ENCODE measurements at places on chromosomes 3 and 15.

- no peak for DNase-seq
Measured at GRCh38 chr3:30835667-30836066, 58.8 kb downstream of the GADL1 start.

DNA sequence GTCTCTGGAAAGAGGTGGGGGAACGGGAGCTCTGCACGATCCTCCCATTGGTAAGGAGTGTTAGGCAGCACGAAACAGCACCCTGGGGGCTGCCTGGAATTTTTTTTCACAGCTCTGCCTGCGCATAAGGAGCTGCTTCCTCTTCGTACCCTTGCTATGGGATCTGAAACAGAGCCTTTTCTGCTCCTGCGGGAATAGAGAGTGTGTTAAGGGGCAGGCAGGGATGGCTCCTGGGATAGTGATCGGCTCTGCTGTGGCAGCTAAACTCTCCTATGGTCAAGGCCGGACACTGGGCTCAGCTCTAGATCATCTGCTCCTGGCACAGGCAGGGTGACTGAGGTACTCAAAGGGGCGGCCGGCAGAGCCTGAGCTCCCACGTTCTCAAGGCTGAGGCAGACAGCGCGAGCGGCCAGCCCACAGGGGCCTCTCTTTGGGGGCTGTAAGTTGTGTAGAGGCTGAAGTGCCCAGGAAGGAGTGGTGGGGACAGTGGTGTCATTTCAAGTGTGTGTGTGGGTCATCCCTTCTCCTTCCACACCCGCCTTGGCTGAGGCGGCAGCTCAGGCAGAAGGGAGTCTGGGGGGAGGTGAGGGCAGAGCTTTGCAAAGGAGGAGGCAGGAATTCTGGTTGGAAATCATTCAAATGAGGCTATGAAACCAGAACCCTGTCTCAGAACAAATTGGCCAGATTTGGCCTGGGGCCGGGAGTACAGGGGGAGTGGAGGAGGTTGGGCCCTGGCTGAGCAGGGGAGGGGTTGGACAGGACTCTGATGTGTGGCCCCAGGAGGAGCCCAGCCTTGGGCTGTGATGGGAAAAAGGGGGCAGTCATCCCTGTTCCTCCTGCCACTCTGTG is 31.0 kb downstream of the EPHB3 start:
- DNase-seq: peak; percentile 42

- DNase-seq: no peak
Measured at GRCh38 chr15:32119694-32120330, 89.5 kb downstream of the CHRNA7 start.

GRCh38 chr3:25239042-25239441 is 189.0 kb upstream of the RARB start:
- no peak for DNase-seq

DNA sequence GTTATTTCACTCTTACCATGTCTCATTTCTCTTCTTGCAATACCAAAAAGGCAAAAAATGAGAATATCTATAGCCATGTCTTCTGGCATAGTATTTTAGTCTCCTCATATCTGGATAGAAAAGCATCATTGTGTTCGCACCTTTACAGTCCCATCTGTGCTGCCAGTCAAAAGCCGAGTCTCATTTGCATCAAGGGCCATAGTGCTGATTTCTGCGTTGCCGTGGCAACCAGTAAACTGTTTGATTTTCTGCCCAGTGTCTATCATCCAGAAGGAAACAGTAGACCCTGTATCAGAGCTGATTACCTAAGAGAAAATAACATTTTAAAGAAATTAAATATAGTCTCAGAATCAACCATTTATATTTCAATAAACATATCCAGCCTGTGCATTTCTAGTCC is 86.1 kb upstream of the SERPINI2 start:
- DNase-seq: no peak

- DNase-seq: no peak
Measured at GRCh38 chr15:93527374-93528050, 438.5 kb upstream of the RGMA start.

Data from HTR-8/SVneo (cell line).